IPS-NIHi11 (cell line): ENCODE measurements at places on chromosomes 6 and 20.

- DNase-seq = no peak
These were observed 3.7 kb downstream of the UQCC2 start for GRCh38 chr6:33707771-33708170.

GRCh38 chr6:157494132-157494710 lies 113.2 kb downstream of the ZDHHC14 start:
- no peak for DNase-seq

- no peak for DNase-seq
These were observed 42.1 kb upstream of the BTN3A2 start for GRCh38 chr6:26322645-26323482.

DNA sequence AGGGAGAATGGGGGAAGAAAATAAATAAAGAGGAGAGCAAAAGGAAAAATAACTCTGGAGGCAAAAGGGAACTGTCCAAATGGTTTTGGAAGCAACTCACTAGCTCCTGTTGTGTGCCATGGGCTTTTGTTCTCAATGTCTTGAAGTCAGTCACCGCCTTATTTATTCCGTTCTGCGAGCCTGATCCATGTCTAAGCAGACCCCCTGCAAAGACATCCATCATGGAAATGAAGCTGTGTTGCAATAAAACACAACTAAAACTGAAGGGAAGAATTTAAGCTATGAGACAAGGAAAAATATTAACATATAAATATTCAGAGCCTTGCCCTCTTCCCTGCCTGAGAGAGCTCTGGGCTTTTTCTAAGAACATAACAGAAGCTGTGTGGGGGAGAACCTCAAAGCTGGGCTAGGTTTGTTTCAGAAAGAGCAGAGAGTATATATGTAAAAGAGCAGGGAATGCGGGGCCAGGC lies 373.2 kb upstream of the CNR1 start:
- DNase-seq = no peak
